ENCODE measurements at places on chromosomes 3 and 15.
A peak's percentile ranks its signal among the peaks of the same experiment; 100 is the strongest.

- DNase-seq, result no peak
Observed at GRCh38 chr15:85462029-85462428, 81.6 kb downstream of the AKAP13 start.

DNA sequence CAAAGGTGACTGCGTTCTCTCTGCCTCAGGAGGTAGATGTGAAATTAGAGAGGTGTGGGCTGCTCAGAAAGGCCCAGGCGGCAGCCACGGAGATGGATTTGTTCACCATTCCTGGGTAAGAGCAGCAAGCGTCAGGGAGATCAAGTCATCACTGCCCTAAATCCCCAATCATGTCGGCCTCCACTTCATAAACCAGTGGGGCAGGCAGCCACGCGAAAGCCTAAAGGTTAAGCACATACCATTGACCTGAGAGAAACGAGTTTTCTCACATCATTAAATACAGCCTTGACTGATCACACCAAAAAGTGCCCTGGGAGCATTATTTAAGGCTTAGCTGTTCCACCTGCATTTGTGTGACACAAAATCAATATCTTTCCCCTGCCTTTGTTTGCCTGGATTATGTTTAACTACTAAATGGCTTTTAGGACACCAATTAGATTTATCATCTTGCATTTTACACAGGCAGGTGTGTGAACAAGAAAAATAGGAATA lies 50.7 kb upstream of the FOXB1 start:
- no peak for DNase-seq

- peak; percentile 18 for DNase-seq
Observed at GRCh38 chr3:23726811-23727548, 78.8 kb upstream of the UBE2E1 start.

- no peak for DNase-seq
Observed at GRCh38 chr3:72120806-72121778, 336.1 kb upstream of the PROK2 start.

DNA sequence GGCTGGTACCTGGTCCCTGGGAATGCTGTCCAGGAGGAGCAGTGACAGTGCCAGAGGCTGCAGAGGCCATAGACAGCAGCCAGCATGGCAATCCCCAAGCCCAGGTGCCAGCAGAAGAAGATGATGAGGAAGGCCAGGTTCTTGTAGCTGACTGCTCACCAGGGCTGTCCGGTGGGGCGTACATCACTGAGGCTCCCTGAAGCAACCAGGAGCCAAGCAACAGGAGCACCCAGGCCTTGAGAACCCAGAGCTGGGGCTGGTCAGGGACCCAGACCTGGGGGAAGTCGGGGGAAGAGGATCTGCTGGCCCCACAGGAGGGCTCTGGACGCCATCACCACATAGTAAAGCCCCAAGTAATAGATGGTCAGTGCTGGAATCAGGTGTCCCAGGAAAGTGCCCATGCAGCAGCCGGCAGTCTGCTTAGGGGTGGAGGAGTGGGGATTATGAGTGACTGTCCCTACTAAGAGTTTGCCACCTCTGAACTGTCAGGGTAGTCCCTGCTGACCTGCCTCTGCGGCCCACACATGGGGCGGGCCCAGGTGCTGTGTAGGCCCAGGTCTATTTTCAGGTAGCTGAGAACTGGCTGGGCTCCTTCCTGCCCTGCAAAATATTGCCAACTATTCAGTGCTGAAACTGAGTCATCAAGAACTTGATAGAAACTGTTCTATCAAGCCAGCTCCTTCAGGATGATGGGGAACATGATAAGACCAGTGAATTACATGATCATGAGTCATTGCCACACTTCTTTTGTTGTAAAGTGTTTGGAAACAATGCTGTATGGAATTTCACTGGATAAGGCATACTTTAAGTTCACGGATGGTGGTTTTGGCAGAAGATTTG lies 68.7 kb downstream of the CHRD start:
- DNase-seq, result no peak

GRCh38 chr3:104349836-104350235 lies 1016.9 kb upstream of the ALCAM start:
- DNase-seq, result no peak

GRCh38 chr3:98657457-98657856 lies 64.0 kb upstream of the CPOX start:
- DNase-seq, result peak; percentile 79

DNA sequence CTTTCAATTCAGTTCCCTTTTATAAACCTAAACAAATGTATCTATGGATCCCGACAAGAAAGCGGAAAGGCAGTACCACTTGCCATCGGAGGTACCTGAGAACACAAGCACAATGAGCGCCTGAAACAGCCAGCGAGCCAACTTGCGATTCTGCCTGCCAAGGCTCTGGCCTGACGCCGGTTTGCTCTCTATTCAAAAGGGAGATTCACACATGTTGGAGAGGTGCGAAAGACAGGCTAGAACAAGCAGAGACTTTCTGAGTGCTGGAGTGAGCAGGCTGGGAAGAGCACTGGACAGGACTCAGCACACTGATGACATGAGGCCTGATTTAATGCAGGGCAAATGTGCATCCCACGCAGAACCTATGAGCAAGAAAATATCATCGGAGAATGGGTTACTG lies 17.7 kb upstream of the PRR23E start:
- DNase-seq, result no peak

- DNase-seq, result peak; percentile 60
Observed at GRCh38 chr3:42803414-42804105, 730 bp downstream of the HIGD1A start.

DNA sequence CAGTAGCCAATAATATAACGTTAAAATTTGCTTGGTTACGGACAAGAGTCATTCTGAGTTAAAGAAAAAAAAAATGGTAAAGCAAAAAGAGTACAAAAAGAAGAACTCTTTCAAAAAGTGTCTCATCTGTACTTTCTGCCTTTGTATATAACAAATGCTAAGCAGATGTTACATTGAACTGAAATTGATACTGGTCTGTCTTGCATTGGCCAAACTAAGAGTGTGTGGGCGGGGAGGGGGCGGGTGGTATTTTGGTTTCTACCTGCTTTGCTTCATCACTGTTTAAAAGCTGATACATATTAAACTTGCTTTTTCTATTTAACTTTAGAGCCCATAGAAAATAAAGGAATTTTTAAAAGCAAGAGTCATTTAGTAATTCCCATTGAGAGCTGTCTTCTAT lies 215.0 kb upstream of the THBS1 start:
- no peak for DNase-seq

- no peak for DNase-seq
Observed at GRCh38 chr15:35427091-35427490, 118.9 kb downstream of the DPH6 start.

- DNase-seq, result no peak
Observed at GRCh38 chr3:42183991-42184632, 81.9 kb downstream of the CCK start.

- peak; percentile 77 for DNase-seq
Observed at GRCh38 chr15:97909291-97909891, 51.1 kb upstream of the ARRDC4 start.

GRCh38 chr15:99995543-99995942 lies 262.3 kb upstream of the LYSMD4 start:
- DNase-seq, result no peak

- no peak for DNase-seq
Observed at GRCh38 chr3:159069091-159069490, 267.2 kb downstream of the MFSD1 start.

GRCh38 chr15:40439461-40439959 lies 1.2 kb upstream of the BAHD1 start:
- DNase-seq, result peak; percentile 29

GRCh38 chr3:190495796-190496195 lies 18.1 kb upstream of the IL1RAP start:
- peak; percentile 17 for DNase-seq

DNA sequence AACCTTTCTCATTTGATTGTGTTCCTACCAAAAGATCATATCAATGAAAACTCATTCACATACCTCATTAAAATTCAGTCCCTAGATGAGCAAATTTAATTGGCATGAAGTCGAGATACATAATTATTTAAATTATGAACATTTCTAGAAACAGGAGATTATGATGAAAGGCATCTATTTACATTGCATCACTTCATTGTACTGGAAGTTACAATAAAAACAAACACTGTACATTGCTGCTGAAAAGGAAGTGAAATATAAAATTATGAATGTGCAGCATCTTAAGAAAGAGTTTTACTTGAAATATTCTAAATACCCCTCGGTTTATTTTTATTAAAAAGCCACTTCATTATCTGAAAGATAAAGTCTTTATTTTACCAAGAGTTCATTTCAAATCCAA lies 163.4 kb upstream of the ZNF385D start:
- no peak for DNase-seq

DNA sequence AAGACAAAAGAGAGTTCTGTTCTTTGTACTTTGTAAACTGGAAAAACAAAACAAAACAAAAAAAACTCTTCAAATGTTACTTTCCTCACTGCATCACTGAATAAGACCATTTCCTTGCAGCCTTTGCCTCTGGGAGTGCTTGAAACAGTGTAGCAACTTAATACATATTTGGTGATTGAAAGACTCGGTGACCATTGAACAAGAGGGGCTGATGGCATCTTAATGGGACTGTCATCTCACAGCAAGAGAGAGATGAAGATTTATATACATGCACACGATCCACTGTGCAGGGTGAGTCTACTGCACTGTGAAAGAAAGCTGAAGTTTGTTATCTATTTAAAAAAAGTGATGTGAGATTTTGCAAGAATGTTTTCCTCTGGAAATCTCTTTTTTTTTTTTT lies 111.9 kb upstream of the KLHL25 start:
- DNase-seq, result no peak

DNA sequence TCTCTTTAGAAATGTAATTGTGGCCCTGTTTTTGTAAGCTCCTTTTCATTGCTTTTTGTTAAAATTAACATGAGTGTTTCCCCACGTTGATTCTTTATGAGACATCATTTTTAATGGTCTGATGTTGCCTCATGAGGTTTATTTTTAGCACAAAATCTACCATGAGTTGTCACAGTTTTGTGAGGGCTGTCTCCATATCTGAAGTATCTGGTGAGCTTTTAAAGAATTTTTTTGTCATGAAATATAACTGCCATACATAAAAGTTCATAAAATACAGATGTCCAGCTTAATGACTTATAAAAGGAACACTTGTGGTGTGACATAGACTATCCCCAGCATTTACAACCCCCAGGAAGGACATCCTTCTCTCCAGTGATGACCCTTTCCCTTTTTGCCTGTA lies 34.3 kb upstream of the CEMIP start:
- DNase-seq, result no peak

- peak; percentile 23 for DNase-seq
Observed at GRCh38 chr3:132721479-132722164, 587 bp downstream of the NPHP3 start.

- DNase-seq, result no peak
Observed at GRCh38 chr3:104040896-104041295, 1325.8 kb upstream of the ALCAM start.

DNA sequence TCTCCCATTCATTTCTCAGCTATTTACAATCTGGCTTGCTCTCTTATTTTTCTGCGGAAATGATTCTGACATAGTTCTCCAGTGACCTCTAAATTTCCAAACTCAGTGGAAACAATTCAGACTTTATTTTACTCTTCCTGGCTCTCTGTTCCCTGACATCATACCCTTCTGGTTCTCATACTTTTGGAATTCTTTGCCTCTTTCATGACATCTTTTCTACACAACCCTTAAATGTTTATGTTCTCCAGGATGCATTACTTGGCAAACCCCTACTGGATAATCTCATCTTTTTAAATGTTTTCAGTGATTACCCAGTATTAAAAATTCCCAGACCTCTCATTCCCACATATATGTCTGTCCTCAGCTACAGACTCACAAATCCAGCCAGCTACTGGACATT lies 23.9 kb upstream of the PLSCR4 start:
- no peak for DNase-seq

DNA sequence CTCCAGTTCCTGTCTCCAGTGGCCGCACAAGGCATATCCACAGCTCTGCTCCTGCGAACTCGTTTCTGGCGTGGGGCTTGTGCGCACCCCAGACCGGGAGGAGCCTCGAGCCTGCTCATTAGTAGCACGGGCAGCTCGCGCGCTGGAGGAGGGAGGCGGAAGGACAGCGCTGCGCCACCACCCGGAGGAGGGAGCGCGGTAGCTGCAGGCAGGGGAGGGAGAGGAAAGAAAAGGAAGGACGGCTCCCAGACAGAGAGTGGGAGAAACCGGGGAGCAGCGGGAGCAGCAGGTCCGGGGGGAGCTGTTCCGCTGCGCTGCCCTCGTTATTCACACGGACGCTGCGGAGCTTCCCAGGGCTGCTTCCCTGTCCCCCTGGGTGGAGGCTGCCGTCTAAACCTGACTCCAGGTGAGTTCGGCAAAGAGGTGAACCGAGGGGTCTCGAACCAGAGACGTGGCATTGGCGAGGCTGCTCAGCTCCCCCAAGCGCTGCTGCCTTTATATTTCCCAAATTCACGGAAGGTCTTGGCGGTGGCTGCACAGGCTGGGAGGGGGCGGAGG lies 121.3 kb upstream of the ZNF717 start:
- peak; percentile 6 for DNase-seq

DNA sequence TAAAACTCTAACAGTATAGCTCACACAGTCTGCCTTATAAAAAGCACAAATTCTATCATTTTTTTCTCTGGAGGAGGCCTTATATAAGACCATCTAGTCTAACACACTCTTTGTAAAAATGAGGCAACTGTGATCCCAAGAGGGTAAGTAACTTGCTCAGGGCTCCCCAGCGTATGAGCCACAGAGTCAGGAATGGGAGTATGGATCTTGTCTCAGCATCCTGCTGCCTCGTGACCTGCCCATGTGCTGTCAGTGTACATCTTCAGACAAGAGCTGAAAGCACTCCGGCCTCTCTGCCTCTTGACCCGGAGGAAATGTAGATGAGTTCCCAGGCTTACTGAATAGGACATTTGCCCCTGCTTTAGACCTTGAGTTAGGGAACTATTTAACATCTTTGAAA lies 28.4 kb upstream of the MEF2A start:
- DNase-seq, result no peak

GRCh38 chr3:183634707-183635106 lies 716 bp upstream of the KLHL24 start:
- DNase-seq, result peak; percentile 15

DNA sequence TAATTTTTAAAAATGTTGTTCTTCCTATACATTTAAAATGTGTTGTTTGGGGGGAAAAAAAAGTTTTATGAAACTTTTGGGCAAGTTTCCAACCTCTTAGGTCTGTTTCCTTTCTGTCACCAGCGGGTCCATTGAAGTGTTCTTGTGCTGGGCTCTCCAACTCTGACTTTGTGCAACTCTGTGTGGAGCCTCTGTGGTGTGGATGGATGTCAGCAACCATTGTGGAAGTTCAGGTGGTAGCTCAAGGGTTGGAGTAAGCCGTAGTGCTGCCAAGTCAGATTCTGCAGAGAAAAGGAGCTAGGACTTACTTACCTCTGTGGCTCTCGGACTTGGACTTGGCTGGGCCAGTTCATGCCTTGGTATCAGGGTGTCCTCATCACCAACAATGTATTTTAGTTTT lies 22.4 kb downstream of the ARID3B start:
- no peak for DNase-seq

- no peak for DNase-seq
Observed at GRCh38 chr3:51642462-51642861, 28.6 kb upstream of the TEX264 start.

All from activated CD4-positive, alpha-beta T cell treated with anti-CD3 and anti-CD28 coated beads for 36 hours (primary cell).